ENCODE measurements at places on chromosomes 4 and X.

- DNase-seq = no peak
Observed at GRCh38 chr4:37967736-37968135, 7.5 kb downstream of the PTTG2 start.

DNA sequence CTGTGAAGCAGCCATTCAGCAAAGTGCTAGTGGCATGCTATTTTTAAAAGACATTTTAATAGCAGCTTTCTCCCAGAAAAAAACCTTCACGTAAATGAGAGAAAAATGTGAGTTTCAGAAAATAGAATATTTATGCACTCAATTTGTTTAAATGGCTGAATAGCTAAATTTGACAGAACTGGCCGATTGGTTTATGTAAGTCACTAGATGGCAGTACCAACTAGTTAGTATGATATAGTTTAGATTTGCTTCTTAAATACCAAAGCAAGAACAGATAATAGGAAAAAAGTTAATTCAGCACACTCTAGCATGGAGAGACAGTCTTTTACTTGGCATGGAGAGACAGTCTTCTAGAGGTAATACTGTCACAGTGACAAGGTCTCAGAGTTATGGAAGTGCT is 250.1 kb downstream of the SNCA start:
- DNase-seq = no peak

- no peak for DNase-seq
Observed at GRCh38 chr4:11719879-11720278, 291.2 kb upstream of the HS3ST1 start.

DNA sequence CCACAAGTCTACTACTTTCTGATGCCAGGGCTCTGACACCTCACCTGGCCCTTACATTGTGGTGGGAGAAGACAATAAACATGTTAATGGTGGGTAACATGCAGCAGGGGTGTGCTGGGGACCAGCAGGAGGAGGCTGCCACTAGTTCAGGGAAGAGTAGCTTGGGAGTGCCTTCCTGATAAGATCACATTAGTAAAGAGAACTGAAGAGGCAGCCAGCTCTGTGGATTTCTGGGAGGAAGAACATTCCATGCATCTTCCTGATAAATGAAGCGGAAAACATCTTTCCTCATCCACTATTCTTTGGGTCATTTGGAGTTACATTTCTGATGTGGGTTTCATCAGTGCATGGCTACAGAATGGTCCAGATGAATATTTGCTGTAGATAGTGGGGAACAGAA is 9.0 kb downstream of the RNF150 start:
- no peak for DNase-seq

GRCh38 chr4:185019456-185020292 is 1.4 kb downstream of the HELT start:
- no peak for DNase-seq

DNA sequence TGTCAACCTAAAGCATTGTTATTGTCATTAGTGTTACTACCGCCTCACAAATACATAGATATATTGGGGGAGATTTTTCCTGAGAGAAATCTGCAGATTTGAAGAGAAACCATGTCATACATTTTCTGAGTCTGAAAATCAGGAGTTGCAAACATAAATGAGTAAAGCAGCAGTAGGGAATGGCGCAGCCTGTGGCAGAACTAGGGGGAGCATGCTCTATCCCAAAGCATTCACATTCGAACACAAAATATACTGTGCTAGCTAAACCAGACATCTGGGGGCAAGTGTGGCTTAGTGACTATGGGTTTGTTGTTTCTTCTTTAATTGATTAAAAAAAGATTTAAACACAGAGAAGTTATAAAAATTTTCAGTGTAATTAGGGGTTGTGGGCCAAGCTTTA is 83.2 kb downstream of the CPE start:
- DNase-seq = no peak

DNA sequence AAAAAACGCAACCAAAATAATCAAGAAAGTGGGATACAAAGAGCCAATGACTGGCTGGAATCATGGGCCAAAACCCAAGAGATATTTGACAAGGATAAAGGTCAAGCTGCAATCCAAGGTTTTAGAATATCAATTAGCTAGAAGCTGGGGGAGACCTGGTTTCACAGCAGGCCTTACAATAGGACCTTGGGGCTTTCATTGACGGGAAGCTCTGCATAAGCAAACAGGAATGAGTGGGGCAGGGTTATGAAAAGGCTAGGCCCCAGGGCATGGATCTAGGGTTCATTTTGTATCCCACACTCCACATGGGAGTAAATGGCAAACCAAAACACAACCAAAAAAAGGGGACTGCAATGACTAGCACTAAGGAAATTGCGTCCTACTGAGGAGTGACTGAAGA is 215.3 kb downstream of the HS6ST2 start:
- DNase-seq = no peak

DNA sequence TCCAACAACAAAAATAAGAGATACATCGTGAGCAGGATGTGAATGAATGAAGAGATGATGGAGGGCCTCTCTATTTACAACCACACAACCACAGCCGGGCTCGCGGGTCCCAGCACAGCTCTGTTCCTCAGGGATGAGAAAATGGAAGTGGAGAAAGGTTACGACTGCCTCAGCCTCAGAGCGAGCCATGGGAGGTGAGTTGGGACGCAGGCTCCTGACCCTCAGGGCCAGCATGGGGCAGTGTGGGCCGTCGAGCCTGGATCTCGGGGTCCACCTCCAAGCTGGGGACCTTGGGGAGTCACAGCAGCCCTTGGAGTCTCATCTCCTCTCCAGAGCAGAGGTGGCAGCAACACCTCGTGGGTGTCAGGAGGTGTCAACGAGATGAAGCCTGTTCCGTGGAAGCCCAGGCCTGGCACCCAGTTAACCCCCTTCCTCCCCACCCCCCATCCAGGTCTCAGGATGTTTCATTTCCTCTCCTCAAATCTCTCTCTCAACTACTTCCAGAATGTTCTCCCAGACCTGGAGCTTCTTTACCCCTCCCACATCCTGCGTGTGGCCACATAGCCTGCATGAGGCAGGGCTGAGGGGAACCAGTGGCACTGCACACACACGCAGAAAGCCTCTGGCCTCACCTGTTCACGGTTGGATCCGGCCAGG is 25.9 kb downstream of the C4orf50 start:
- no peak for DNase-seq

DNA sequence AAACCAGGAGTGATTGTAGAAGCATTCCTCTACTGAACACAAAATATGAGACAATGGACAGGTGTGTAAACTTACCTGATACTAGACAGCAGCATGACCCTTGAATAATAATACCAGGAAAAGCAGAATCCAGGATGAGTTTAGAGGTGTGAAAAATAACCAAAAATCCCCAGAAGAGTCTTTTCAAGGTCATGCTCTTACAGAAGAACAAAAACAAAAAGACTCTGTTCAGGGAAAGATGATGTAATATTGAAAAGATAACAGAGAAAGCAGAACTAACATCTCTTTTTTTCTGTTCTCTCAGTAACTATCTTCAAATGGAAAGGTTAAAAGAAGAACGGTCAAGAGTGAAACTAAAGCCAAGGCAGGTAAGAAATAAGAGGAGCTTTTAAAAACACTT is 14.0 kb upstream of the ARHGAP10 start:
- DNase-seq = no peak

DNA sequence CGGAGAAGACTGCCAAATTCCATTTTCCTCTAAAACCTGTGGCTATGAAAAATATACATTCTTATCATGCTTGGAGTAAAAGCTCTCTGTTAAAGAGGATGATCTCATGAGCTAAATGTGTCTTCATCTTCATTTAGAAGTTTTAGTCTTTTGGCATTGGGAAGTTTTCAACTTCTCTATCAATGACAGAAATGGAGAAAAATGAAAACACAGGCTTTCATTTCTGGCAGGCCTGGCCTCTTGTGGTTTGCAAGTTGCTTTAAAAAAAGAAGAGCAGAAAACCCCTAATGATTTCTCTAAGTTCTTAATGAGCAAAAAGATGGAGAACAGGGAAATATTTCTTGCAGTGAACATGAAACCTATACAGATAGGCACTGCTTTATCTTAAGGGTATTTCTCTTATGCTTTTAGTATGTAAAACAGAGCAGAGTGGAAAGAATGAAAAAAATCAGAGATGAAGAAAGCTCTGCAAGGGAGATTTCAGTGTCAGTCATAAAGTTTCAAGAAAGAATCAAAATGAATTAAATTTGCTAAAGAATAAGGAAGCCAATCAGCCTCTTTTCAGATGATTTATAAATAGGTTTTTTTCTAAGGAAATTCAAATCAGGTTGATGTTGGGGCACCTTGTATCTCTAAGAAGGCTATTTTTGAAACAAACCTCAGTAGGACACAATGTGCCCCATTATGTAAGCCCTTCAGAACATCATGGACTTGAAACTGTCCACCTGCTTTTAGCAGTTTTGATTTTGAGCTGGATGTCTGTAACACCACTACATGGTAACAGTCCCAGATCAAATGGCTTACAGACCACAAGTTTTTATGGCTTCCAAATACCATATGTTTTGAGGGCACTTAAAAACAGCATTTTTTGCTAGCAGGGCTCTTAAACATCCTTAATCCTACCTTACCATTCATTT is 225.0 kb downstream of the GRIA3 start:
- no peak for DNase-seq

- DNase-seq = peak; percentile 60
Observed at GRCh38 chrX:136646602-136647239, 1.2 kb upstream of the CD40LG start.

DNA sequence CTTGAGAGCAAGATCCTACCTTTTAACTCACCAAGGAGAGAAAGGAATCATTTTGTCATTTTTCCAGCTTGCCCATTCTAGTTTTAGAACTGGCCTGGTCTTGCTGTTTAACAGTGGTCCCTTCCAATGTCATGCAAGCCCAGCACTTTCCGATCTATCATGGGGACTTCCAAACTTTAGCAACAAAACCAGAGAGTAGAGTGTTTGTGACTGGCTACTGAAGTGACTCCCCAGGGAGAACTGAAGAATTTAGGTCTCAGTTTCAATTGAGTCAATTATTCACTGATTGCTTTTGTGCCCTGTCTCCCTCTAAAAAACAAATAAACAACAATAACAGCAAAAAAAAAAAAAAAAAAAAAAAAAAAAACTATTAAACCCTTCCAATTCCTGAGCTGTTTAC is 108.3 kb downstream of the LHFPL1 start:
- no peak for DNase-seq

DNA sequence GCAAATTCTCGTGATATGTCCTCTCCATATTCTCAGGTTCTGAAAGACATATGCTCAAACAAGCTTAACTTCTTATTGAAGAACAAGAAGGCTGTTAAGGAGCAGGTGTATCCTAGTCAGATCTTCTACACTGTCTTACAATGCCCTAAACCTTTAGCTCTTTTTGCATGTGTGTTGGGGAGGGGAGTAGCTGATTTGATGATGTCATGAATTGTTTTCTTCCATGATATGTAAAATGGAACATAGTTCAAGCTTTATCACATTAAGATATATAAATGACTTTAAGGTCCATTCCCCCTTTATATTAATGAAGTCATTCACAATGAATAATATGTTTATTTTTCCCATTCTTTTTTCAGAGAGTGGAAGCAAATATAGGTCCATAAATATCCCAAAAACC is 332.5 kb upstream of the FAM241A start:
- no peak for DNase-seq

- no peak for DNase-seq
Observed at GRCh38 chr4:12126474-12126873, 697.8 kb upstream of the HS3ST1 start.

GRCh38 chr4:159941076-159941475 is 838.2 kb downstream of the RAPGEF2 start:
- DNase-seq = no peak

- DNase-seq = no peak
Observed at GRCh38 chr4:20462426-20463175, 210.9 kb downstream of the SLIT2 start.

GRCh38 chr4:184329659-184330400 is 112.2 kb upstream of the ENPP6 start:
- no peak for DNase-seq

DNA sequence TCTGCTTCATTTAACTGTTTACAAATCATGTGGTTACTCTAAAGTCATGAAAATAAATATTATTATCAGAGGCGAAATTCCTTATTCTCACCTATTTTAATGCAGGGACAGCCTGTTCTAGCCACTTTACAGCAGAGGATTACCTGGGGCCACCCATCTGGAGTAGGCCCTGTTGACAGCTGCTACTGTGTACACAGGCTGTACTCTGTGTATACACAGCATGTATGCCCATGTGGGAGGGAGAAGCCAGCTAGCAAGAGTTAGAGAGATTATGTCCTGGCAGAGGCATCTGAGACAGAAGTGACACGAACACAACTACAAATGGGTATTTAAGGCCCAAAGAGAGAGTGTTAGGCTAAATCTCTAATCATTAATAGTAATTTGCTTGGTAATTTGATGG is 62.1 kb downstream of the GPRIN3 start:
- DNase-seq = no peak

DNA sequence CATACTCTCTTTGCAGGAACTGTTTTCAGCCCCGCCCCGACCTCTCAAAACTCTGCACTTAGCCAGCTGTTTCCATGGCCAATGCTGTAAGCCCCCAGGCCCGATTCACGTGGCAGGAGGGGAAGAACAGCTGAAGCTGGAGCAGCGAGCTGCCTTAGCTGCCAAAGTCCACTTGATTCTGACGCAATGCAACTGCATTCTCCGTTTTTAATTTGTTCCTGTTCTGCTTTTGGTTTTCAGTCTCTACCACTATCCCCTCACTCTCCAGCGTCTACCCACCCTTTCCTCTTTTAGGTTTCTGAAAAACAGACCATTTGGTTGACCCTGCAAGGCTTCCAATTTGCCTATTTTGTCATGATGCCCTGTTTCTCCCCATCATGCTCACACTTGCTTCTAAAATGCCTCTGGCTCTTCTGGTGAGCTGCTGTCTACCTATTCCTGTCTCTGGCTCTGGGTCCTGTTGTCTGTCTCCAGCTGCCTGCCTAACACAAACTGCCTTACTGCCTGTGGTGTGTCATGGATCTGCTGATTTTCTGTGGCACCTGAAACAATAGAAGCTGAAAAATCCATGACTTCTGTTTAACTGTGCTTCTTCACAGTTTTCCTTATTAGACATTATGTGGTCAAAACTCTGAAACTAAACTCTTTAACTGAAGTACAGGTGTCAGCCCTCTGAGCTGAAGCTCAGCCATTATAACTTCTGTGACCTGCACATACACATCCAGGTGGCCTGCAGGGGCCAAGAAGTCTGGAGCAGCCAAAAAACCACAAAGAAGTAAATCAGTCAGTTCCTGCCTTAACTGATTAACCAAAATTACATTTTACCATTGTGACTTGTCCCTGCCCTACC is 160.5 kb upstream of the AGTR2 start:
- no peak for DNase-seq

GRCh38 chrX:128805236-128805635 is 718.1 kb downstream of the SMARCA1 start:
- DNase-seq = no peak

- peak; percentile 56 for DNase-seq
Observed at GRCh38 chr4:94406668-94407437, 44.9 kb upstream of the PDLIM5 start.

- no peak for DNase-seq
Observed at GRCh38 chr4:3307891-3308575, 15.2 kb downstream of the RGS12 start.

DNA sequence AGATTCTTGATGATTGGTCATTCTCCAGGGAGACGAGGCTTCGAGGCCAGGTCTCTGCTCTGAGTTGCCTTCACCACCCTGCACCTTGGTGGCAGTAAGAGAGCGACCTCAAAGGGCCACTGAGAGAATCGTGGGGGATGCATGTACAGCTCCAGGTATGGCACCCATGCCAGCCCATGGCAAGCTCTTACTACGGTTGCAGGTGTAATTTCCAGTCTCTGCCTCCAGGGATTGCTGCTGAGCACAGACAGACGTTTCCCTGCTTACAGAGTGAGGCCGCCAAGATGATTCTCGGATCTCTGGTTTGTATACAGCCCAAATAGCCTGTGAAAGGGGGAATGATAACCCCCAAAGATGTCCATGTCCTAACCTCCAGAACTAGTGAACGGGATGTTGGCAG is 16.3 kb upstream of the DRD5 start:
- DNase-seq = no peak
